ENCODE measurements at places on chromosomes 7 and 10. TPM values are rescaled to one million over a fixed set of nuclear protein-coding genes. Genes with fewer than 3 reads are reported as not detected.

ICA1 gene
- 13.1 TPM for polyA plus RNA-seq

EPC1 gene
- 16.5 TPM for polyA plus RNA-seq

TMEM229A gene
- 1.4 TPM for polyA plus RNA-seq

EIF4EBP2 gene
- 17.8 TPM for polyA plus RNA-seq

CCDC136 gene
- polyA plus RNA-seq = 4.0 TPM

TCAF2 gene
- polyA plus RNA-seq = 1.8 TPM
